ENCODE measurements at places on chromosomes 6 and 20.

GRCh38 chr6:121430514-121431460, 4.7 kb upstream of the GJA1 start:
- DNase-seq, result peak; percentile 32

DNA sequence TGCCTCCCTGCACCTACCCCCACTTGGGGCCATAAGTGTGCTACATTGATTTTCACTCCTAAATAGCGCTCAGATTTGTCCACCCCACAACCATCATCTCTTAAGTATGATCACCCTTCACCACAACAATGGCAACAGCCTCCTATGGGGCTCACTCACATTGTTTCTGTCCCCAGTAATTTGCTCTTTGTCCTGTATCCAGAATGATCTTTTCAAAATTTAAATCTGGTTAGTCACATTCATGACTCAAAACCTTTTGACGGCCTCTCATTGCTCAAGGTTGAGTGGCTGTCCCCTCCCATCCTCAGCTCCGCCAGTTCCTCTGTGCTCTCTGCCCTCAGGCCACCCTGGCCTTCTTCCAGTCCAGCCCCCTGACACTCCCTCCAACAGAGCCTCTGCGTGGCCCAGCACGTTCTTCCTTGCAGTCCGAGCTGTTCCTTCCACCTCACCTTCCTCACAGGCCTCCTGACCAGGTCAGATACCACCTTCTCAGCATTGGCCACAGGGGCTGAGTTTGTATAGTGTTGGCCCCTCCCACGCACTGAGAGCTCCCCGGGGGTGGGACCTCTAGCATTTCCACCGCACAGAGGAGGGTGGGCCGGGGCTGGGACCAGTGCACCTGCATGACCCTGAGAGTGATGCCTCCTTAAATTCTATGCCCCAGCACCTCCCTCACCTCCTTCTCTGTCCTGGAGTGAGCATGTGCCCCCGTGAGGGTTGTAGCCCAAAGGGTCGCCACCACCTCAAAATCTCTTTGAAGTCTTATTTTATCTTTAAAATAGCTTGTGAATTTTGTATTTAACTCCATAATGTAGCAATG, 2.4 kb upstream of the PPP1R3G start:
- no peak for DNase-seq

DNA sequence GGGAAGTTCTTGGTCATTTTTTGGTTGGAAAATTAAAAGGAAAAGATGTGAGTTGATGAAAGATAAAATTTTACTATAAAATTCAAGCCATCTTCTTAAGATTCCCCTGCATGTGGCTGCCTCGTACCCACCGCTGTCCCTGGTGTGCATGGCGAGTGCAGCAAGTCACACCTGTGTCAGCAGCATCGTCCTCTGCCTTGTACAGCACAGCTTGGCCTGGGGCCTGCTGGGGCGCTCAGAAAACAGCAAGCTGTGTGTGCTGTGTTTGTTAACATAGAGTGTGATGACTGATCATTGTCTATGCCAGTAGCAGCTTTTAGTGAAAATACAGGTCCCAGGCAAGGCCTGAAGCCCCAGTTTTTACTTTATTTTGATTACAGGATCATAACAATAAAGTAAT, 56.7 kb downstream of the FAM120B start:
- DNase-seq, result no peak

DNA sequence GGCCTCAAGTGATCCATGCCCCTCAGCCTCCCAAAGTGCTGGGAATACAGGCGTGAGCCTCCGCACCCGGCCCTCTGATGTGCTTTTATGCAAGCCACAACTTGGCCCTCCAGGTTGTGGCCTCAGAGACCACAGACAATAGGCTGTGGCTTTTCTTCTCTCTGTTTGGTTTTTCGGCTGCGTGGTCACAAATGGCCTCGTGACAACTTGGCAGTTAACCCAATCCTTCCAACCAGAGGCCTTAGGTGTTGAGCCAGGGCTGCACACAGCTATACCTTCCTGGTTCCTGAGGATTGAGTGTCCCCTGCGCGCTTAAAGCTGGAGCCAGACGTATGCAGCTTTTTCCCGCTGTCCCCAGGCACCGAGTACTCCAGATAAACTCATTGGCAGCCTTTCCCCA, 6.3 kb upstream of the TGM3 start:
- no peak for DNase-seq

DNA sequence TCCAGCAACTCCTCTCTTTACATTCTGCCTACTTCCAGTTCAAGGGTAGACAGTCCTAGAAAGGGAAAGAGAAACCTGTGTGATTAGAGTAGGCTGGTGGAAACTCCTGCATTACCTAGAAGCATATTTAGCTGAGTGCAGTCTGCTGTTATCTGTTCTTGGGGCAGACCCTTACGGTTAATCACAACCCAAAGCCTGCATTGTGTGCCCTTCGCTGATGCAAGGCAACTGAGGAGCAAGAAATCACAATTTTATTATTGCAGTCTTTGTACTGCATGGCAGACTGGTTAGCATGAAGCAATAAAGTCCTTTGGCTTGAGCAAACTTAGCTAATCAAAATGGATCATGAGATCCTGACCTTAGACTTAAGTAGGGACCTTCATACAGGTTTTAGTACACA, 1.5 kb upstream of the GOPC start:
- DNase-seq, result no peak

DNA sequence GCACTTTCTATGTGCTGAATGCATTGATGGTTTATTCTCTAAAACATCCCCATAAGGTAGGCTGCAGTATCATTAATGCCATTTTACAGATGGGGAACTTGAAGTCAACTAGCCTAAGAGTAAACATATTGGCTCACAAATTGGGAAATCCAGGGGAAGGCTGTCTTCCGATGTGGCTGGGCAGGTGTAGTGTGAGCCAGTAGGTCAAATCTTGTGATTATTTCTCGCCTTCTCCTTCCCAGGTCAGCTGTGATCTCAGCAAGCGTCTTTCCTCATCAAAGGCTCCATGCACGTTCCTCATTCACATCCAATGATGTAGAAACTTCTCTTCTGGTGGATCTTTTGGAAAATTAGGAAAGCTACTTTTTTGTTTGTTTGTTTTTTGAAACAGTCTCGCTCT, 94.1 kb upstream of the SHLD1 start:
- DNase-seq, result no peak

DNA sequence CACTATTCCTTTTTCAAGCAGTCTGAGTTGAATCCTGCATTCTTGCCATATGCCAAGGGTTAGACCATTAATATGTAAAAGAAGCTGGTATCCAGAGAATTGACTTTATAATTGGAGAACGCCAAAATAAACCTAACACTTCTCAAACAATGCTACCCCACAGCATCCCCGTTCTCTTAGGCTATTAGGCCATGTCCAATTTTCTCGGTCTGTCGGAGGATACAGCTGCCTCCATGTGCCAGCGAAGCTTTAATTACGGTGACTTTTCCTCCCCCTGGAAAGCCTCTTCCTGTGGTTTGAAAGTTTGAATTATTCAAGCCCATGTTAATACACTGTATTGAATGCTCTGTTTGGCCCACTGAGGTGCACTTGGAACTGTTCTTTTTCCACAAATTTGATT, 60.5 kb downstream of the HS3ST5 start:
- DNase-seq, result no peak

DNA sequence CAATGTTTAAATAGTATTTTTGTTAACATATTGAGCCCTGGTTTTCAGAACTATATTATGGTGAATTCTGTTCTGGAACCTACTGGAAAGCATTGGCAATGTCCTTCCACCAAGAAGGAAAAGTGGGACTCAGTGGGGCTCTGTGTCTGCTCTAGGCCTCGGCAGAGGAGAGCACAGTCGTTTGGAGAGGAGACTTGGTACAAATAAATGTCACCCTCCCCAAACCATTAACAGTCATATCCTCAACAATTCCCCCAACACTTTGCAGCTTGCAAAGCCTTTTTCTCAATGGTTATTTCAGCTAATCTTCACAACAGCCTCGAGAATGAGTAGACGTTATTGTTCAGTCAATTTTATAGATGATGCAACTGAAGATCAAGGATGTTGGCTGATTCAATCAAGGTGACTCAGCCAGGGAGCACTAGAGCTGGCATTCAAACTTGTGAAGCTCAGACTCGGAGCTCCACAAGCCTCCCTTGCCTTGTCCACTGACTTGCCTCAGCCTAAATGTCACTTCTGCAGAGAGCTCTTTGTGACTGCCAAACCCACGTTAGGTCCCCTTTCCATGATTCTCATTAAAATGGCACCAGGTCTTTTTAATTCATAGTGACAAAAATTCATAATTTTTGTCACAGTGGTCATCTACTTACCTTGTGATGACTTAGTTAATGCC, 60.6 kb downstream of the TOX2 start:
- DNase-seq, result no peak

DNA sequence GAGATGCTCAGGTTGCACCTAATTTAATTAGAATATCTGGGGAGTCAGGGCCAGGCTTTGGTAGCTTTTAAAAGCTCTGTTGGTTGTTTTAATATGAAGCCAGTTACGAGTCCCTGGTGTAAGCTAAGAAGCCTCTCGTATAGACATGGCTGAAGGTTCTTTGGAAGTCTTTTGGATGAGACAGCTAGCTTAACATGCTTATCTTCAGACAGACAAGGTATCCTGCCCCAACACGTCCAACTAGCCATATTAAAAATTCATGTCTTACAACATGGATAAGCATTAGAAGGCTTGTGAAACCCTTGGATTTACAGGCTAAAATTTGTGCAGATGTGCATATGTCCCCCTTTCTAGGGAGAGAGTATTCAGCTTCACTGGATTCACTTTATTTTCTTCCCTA, 105.7 kb upstream of the KCNK16 start:
- DNase-seq, result no peak

- no peak for DNase-seq
These were observed 31.8 kb upstream of the AVP start for GRCh38 chr20:3116341-3116740.

GRCh38 chr20:59289994-59290393, 10.4 kb upstream of the EDN3 start:
- DNase-seq, result no peak

- no peak for DNase-seq
These were observed 41.3 kb downstream of the MTFR2 start for GRCh38 chr6:136208783-136209182.

DNA sequence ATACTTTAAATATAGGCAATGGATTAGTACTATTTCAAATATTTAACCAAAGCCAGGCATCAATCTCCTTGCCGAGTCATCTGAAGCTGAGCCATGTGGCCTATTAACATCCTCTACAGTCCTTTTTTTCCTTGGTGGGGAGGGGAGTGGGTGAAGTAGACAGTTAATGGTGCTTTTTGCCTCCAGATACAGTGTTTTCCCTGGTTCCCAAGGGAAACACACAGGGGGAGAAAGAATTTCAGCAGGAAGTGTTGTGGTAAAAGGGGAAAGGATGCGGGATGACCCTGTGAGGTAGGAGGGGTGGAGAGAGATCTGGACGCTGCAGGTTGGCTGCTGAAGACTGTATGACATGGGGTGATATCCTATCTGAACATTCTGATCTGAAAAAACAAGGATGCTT, 9.6 kb downstream of the CLDN20 start:
- no peak for DNase-seq

DNA sequence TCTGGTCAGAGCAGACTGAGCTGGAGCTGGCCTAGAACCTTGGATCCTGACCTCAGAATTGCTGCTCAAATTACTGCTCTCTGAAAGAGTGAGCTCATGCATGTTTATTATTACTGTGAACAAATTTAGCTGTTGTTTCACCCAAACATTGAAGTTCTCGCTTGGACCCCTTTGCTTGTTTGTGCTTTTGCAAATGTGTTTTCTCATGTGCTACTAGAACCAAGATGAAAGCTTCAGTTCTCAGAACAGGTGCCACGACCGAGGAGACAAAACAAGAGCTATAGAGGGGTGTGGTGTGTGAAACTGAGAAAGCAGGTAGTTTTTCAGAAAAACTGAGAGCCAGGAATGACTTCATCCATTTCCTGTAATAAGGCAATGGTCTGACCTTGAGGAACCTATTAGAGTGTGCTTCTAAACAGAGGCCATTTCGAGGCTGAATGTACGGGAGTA, 50.0 kb upstream of the ESR1 start:
- no peak for DNase-seq

DNA sequence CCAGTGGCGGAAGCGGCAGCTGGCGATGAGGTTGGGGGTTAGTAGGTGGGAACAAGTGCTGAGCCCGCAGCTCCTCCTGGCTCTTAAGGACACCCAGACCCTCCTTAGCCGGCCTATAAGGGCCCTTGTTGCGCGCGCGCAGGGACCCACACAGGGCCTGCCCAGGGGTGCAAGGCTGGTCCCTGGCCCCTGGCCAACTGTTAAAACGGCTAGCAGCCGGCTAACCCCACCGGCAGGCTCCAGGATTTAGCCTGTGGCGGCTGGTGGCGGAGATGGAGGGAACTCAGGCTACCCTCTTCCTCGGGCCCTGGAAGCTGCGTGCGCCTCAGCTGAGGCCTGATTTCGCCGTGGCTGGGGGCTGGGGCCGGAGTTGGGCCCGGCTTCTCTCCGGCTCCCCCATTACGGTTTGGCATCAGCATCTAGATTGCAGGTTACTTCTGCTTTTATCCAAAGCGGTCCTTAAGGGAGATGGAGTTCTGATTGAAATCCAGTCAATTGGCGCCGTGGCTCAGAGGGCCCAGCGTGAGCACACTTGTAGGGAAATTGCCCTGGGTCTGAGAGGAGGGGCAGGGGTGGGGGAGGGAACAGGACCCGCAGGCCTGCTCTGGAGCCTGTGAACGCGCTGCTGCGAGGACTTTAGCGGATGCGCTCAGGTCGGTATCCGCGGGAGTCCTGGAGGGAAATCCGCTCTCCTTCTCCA, 36.9 kb upstream of the CCDC167 start:
- no peak for DNase-seq

DNA sequence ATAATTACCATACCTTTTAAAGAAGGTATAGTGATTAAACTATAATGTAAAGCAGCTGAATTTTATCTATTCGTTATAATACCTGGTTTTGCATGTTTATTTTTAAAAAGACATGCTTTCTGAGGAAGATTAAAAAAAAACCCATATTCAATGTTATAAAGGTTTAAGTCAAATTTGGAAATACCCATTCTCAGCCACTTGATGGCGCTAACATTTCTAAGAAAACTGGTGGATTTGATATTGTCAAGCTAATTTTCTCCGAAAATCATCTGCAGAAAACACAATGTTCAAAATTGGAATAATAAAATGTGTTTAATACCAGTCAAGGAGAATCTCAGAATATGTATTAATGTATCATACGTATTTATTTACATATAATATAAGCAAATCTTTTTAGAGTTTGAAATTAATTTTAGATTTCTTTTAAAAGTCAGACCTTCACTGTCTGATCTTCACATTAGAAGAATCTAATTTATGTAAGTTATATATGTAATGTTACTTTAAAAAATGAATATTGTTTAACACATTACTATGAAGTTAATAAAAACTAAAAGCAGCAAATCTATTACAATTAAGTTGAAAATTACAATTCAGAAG, 35.0 kb downstream of the SHPRH start:
- DNase-seq, result peak; percentile 14

GRCh38 chr6:79868098-79868722, 79.1 kb downstream of the ELOVL4 start:
- DNase-seq, result peak; percentile 59

- DNase-seq, result no peak
These were observed 105.9 kb upstream of the PRSS16 start for GRCh38 chr6:27141529-27142015.

GRCh38 chr6:142013287-142013686, 119.4 kb upstream of the GJE1 start:
- DNase-seq, result no peak

- no peak for DNase-seq
These were observed 118.2 kb upstream of the RIPOR2 start for GRCh38 chr6:25053875-25054371.

Data from LNCaP clone FGC (cell line).